ENCODE measurements at places on chromosomes 2 and 18.

GRCh38 chr18:71995904-71996465 lies 548.2 kb downstream of the CBLN2 start:
- no peak for DNase-seq

- DNase-seq, result no peak
Measured at GRCh38 chr18:21664069-21664468, 40.5 kb downstream of the ABHD3 start.

DNA sequence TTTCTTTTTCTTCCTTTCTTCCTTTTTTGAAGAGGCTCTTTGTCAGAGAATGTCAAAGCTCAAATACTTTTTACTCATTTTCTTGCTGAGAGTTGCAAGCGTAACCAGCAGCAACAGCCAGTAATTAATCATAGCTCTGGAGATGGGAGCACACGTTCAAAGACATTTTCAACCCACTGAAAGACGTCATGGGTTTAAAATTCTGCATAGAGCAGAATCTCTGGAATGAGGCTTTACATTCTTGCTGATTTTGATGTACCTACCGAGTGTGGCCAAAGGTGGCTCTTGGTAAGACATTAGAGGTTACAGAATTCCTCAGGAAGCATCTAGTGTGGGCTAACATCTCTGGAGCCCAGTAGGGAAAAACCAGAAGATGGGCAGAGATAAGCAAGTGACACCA lies 292.5 kb downstream of the MTX2 start:
- no peak for DNase-seq

- DNase-seq, result peak; percentile 71
Measured at GRCh38 chr2:168685600-168686451, 116.6 kb upstream of the NOSTRIN start.

GRCh38 chr2:26807788-26808460 lies 22.1 kb downstream of the CENPA start:
- no peak for DNase-seq

- no peak for DNase-seq
Measured at GRCh38 chr18:48402953-48403352, 6.2 kb downstream of the ZBTB7C start.

DNA sequence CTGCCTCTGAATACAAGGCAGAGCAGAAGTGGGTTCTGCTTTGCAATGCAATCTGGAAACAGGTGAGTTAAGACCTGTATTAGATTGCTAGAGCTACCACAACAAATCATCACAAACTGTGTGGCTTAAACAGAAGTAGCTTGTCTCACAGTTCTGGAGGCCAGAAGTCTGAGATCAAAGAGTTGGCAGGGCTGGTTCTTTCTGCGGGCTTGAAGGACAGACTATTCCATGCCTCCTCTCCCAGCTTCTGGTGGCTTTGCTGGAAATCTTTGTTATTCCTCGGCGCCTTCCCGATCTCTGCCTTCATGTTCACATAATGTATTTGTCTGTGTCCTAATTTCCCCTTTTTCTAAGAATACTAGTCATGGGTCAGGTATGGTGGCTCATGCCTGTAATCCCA lies 58.4 kb downstream of the SAP130 start:
- DNase-seq, result no peak
